ENCODE measurements at places on chromosomes 2 and 18.

GRCh38 chr2:130966775-130967490 lies 126.3 kb downstream of the FAM168B start:
- DNase-seq: peak; percentile 21

DNA sequence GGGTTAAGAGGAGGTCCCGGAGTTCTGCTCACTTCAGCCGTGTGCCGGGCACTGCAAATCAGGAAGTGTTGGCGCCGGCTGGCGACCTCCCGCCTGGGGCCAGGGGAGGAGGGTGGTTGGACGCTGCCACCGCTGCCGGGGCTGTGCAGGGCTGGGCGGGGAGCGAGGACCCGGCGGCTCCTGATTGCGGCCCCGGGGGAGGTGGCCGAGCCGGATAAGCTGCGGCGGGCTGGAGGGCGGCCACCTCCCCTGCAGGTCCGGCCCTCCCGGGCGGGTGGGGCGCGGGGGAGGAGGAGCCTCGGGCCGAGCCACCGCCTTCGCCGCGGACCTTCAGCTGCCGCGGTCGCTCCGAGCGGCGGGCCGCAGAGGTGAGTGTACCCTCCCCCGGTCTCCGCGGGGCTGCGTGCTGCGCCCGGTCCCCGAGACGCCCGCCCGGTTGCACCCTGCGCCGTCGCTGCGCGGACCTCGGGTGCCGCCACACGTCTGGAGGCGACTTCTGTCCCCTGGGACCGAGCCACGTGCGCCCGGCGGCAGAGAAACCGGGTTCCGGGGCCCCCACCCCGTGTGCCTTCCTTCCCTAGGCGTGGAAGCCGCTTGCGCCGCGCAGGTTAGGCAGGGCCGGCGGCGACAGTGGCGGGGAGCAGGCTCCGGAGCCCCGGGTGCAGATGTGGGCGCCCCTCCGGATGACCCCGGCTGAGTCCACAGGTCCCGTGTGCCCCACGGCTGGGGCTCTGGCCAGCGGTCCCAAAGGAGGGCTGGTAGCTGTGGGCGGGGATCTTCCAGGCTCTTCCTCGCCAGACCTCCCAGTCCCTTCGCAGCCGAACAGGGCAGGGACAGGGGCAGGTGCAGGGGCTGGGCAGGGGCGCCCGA lies at the start of gene STEAP3:
Gene STEAP3, plus strand, starts transcription at position 314 of the 870 bp plus-strand sequence. CDS start 7,179 bp downstream, outside the sequence.
- peak; percentile 57 for DNase-seq

DNA sequence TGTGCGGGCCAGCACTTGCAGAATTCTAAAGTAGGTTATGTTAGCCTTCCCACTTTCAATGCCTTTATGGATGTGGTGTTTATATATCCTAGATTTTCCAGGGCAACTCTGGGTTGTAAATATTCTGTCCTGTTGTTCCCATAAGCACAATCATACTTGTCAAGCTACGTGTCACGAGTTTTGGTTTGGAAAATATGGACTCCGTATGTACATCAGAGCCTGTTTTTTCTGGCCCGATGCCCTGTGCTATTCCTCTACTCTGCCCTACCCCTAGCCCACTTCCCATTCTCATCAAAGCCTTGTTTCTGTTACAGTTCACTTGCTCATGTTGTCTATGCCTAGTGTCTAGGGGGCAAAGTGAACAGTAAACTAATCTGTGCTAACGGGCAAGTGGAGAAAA lies 27.0 kb upstream of the ZEB2 start:
- no peak for DNase-seq

DNA sequence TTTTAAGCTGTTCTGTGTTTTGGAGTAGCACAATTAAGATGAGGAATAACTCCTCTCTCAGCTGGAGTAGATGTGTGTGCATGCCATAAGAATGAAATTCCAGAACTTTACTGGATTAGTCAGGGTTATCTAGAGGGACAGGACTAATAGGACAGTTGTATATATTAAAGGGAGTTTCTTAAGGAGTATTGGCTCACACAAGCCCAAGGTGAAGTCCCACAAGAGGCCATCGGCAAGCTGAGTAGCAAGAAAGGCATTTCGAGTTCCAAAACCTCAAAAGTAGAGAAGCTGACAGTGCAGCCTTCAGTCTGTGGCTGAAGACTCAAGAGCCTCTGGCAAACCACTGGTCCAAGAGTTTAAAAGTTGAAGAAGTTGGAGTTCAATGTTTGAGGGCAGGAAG lies 113.7 kb downstream of the RIT2 start:
- no peak for DNase-seq

DNA sequence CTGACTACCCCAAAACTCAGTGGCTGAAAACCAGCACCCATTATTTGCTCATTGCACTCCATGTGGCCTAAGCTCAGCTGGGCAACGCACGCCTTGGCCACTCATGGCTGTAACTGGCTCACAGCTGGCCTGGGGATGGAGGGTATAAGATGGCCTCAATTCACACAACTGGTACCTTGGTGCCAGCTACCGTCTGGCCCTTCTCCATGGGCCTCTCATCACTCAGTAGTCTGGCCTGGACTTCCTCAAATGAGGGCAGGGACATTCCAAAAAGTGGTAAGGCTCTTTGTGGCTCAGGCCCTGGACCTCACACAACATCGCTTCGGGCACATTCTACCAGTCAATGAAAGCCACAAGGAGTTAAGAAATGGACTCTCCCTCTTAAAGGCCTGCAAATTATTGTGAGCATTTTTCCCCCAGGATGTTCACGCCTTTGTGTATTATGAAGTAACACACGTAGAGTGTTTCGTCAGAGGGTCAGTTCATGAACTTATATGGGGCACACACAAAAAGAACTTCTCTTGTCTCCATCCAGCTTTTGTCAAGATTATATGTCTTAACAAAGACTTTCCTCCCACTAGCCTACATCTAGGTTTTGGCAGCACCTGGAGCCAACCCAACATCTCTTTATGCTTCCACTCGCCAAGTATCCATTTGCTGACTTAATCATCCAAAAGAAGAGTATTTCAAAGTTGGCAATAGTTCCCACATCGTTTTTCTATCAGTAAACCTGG lies 145.2 kb downstream of the CCBE1 start:
- DNase-seq: no peak

DNA sequence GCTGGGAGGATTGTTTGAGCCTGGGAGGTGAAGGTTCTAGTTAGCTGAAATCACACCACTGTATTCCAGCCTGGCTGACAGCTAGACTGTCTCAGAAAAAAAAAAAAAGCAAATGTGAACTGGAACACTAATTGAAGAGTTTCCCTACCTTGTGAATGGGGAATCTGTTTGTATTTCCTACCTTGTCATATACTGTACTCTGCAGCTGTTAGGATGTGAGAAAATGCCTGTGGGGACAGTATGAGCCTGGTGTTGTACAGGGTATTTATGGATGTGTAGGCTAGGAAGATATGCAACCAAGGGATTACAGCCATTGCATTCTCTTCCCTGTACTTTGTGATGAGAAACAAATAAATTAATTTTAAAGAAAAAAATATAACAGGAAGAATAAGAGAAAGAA lies 113.3 kb upstream of the FAM117B start:
- DNase-seq: no peak

DNA sequence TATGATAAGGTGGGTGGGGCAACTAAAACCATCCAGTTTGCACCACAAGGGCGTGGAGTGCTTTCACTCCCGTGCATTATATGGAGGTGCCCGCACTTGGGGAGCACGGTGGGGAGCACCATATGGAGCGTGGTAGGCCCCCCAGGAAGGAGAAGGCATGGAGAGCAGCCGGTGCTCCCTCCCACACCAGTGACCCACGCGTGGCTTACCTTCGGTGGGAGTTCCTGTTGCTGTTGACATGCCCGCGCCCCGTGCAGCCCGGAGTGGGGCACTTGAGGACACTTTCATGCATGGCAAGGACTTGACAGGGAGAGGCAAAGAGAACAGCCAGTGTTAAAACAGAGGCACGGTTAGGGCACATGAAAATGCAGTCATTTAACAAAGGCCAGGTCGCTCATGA lies 167.5 kb upstream of the PXDN start:
- DNase-seq: no peak

DNA sequence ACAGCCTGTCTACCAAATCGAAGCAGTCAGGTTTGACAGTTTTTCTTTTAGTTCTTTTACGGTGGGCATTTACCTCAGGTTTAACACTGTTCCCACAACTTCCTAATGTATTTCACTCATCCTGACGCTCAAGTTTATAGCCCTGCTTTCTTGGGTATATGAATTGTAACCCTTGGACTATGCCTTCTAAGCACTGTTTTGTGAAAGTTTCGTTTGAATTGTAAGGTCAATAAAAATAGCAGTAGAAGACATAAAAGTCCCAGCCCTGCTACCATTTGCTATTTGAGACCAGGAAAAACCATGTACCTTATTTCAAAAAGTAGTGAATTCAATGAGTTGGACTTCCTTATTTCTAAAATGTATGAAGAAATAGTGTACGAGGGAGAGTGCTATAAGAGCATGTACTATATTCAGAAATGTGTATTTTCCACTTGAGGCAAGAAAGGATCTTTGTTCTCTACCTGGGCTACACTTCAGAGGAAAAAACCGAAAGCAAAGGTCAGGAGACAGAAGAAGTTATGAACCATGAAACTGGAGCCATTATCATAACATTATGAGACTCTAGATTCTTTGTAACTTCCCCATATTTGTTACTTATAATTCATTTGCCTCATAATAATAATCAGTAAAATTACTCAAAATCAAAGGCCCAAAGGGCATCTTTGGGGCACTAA lies 1.9 kb upstream of the ZC3H15 start:
- DNase-seq: no peak

- DNase-seq: no peak
Measured at GRCh38 chr2:226017537-226017936, 618.0 kb downstream of the NYAP2 start.

GRCh38 chr2:11174222-11174621 lies 19.0 kb downstream of the SLC66A3 start:
- DNase-seq: peak; percentile 38

- no peak for DNase-seq
Measured at GRCh38 chr18:10475654-10476291, 21.3 kb downstream of the APCDD1 start.

GRCh38 chr2:12361506-12361905 lies 355.2 kb upstream of the TRIB2 start:
- DNase-seq: no peak

DNA sequence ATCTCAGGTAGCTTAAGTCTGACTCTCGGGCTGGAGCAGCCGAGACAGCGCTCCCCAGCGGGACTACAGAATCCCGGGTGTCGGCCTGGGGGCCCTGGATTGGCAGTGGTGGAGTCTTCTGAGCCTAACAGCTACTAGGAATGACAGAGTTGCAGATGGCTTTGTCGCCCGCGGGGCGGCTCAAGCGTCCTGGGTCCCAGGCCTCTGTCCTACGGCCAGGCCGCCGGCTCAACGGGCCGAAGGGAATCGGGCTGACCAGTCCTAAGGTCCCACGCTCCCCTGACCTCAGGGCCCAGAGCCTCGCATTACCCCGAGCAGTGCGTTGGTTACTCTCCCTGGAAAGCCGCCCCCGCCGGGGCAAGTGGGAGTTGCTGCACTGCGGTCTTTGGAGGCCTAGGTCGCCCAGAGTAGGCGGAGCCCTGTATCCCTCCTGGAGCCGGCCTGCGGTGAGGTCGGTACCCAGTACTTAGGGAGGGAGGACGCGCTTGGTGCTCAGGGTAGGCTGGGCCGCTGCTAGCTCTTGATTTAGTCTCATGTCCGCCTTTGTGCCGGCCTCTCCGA lies 8.8 kb downstream of the SIX2 start:
- DNase-seq: no peak

- DNase-seq: no peak
Measured at GRCh38 chr2:207720517-207721187, 9.2 kb downstream of the CCNYL1 start.

DNA sequence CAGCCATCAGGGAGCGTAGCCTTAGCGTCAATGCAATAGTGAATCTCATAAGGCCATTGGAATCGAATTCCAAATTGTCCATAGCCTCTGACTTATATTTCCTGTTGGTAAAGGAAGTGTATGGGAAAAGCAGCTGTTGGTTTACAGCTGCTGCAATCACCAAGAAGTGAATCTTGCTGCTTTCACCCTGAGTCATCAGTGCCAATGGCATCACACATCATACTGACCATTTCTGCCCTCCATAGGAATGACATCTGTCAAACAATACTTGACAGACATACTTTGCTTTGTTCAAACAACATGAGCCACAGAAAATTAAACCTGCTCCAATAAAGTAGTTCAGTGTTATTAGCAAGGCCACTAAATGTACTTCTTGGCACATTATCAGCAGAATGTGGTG lies 111.2 kb upstream of the KLHL29 start:
- peak; percentile 28 for DNase-seq

GRCh38 chr2:95063086-95063958 lies 37.8 kb downstream of the MAL start:
- no peak for DNase-seq

DNA sequence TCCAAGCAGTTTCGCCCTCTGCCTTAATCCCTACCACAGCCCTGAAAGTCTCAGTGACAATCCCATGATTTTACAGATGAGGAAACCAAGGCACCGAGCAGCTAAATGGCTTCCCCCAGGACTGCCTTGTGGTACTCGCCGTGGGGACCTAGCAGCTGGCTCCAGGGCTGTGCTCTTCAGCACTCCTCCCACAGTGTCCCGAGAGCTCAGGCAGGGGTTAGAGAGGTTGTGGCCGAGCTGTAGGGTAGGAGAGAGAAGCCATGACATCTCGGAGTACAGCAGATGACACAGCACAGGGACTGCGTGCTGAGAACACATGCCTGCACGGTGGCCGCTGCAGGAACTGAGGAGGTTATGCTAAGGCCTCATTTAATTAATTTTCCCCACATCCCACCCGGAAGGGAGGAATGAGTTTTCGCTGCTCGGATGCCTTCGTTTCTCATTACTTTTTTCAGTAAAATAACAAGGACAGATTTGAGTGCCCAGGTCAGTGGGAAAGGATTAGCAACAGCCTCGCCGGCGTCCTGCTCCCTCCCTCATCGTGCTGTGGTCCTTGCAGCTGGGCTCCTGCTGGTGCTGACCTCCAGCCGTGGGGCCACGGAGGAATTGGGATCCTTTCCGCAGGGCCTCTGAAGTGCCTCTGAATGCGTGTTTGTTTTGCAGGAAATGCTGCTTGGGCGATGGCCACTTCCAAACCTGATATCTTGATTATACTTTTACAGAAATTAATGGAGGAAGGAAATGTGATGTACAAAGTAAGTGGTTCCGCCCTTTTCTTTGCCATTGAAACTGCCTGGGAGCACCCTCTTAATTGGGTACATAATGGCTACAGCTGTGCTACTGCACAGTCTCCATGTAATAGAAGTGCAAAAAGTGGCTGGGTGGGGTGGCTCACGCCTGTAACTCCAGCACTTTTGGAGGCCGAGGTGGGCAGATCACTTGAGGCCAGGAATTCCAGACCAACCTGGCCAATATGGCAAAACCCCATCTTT lies 61.2 kb downstream of the WDSUB1 start:
- no peak for DNase-seq

GRCh38 chr2:44753552-44754285 lies 187.8 kb upstream of the SIX3 start:
- no peak for DNase-seq

GRCh38 chr2:96533292-96534073 lies 3.1 kb upstream of the ARID5A start:
- DNase-seq: peak; percentile 61

- DNase-seq: no peak
Measured at GRCh38 chr2:36406296-36406695, 50.7 kb downstream of the CRIM1 start.

GRCh38 chr18:3596637-3597384 lies 146.8 kb downstream of the TGIF1 start:
- peak; percentile 80 for DNase-seq

- DNase-seq: no peak
Measured at GRCh38 chr2:216925636-216926366, 65.9 kb upstream of the TNP1 start.
